ENCODE measurements at places on chromosomes 3 and 15. TPM values are rescaled to one million over a fixed set of nuclear protein-coding genes. Genes with fewer than 3 reads are reported as not detected.

Gene RTP3
- polyA plus RNA-seq = not detected

Gene ZNF660
- polyA plus RNA-seq = 15.9 TPM

Gene MYL3
- polyA plus RNA-seq = 20.1 TPM

Gene AMIGO3
- 2.6 TPM for polyA plus RNA-seq

Gene SRGAP3
- polyA plus RNA-seq = 19.5 TPM

Gene MYEF2
- polyA plus RNA-seq = 159 TPM

Gene ZPLD1
- 0.60 TPM for polyA plus RNA-seq

Gene MFGE8
- 133 TPM for polyA plus RNA-seq

Measured in left kidney (tissue), 8 donors.